ENCODE measurements at places on chromosomes 6 and 20.

- no peak for DNase-seq
- H3K36me3 ChIP-seq: no peaks in the 10 kb centered on the region
- H3K27ac ChIP-seq: no peak overlapping the region
- H3K27me3 ChIP-seq: no peaks in the 10 kb centered on the region
These were observed 8.4 kb upstream of the KIZ start for GRCh38 chr20:21117521-21117920.

DNA sequence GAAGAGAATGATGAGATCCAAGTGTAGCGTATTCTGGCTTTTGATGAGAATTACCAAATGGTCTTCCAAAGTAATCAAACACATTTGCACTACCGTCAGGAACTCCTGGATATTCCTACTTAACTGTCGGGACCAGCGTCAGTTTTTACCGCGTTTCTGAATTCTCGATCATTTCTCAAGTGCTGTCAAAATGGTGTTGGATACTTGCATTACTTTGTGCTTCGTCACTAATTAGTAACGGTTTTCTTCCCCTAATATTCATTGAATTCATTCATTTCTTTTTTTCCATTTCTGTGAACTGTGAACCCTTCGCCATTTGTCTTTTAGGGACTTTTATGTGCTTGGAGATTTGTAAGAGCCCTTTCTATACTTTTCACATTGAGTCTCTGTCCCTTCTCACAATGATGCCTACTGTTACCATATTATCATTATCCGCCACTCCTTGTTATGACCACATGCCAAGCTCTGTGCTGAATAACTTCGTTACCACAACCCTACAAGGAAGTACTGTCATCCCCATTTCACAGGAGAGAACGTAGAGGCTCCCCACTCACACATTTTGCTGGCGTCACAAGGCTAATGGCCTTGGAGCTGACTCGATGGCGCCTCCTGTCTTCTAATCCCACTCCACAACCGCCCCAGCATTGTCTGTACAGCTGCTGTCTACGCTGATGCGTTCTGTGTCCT, 74.2 kb upstream of the QKI start:
- no peaks in the 10 kb centered on the region for H3K36me3 ChIP-seq
- DNase-seq: no peak
- H3K4me3 ChIP-seq: no peak overlapping the region
- H3K27me3 ChIP-seq: no peaks in the 10 kb centered on the region
- peaks cover 8% of the 10 kb centered on the region for H3K4me1 ChIP-seq

GRCh38 chr20:31698803-31699718, 23.6 kb downstream of the BCL2L1 start:
- DNase-seq: peak; percentile 76
- H3K36me3 ChIP-seq: peaks cover 99% of the 10 kb centered on the region
- no peaks in the 10 kb centered on the region for H3K27me3 ChIP-seq

GRCh38 chr6:138803861-138804260, 8.0 kb downstream of the ECT2L start:
- no peaks in the 10 kb centered on the region for H3K27me3 ChIP-seq
- no peak for DNase-seq
- no peaks in the 10 kb centered on the region for H3K36me3 ChIP-seq
- no peaks in the 10 kb centered on the region for H3K4me1 ChIP-seq
- no peak overlapping the region for H3K27ac ChIP-seq

GRCh38 chr6:107862383-107862782, 38.3 kb upstream of the SCML4 start:
- no peak for DNase-seq
- H3K4me3 ChIP-seq: no peak overlapping the region
- no peak overlapping the region for H3K27ac ChIP-seq

DNA sequence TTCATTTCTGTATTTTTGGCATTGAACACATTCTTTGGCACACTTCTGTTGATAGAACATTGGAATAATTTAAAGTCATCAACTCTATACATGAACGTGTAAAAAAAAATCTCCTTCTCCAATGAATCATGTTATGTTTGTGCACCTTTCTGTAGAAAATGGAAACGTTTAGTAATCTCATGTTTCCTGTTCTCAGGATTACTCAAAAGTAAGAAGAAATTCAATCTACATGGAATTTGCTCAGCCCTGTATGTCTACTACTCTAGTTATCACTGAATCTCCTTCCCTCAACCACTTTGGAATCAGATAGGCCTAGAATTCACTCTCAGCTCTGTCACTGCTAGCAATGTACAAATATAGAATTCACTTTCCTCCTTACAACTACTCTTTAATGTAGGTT, 103.6 kb downstream of the COL21A1 start:
- no peak overlapping the region for H3K27ac ChIP-seq
- DNase-seq: no peak
- H3K36me3 ChIP-seq: no peaks in the 10 kb centered on the region

DNA sequence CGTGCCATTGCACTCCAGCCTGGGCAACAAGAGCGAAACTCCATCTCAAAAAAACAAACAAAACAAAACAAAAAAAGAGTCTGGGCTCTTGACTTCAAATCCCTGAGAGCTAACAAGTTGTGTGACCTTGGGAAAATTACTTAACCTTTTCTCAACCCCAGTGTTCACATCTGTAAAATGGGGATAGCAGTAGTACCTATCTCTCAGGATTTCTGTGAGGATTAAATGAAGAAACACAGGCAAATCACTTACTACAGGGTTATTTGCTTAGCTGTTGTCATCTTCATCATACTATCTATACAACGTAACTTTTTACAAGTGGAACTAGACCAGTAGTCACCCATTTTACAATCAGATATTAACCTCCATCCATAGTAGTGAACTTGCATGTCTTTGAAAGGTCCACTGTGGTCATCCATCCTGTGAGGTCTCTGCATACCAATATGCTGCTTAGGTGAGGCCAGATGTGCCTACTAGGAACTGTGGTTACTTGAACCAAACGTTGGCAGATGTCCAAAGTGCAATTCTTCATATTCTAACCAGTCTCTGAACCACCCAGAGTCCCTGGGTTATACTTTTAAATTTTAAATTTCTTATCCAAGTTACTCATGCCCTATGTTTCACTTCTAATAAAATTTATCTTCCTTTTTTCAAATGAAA, 128.9 kb upstream of the BEND3 start:
- no peaks in the 10 kb centered on the region for H3K36me3 ChIP-seq
- no peaks in the 10 kb centered on the region for H3K27me3 ChIP-seq
- H3K4me1 ChIP-seq: no peaks in the 10 kb centered on the region
- no peak overlapping the region for H3K4me3 ChIP-seq
- DNase-seq: no peak
- no peak overlapping the region for H3K27ac ChIP-seq

DNA sequence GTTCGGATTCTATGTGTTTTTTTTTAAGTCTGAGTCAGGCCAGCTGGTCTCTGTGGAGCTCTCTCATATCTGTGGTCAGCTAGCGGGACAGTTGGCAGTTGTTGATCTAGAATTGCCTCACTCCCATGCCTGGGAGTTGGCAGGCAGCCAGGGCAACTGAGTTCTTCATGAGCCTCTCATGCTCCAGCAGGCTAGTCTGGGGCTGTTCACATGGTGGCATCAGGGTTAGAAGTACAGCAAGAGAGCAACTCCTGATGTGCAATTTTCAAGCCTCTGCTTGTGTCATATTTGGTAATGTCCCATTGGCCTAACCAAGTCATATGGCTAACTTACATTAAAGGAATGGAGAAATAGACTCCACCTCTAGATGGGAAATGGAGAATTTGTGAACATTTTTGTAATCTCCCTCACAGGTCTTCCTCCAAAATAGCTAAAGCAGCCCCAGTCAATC, 6.7 kb upstream of the IFT52 start:
- H3K36me3 ChIP-seq: peaks cover 15% of the 10 kb centered on the region
- no peak overlapping the region for H3K27ac ChIP-seq
- no peak overlapping the region for H3K4me3 ChIP-seq
- no peaks in the 10 kb centered on the region for H3K27me3 ChIP-seq

GRCh38 chr6:40831381-40831780, 207.6 kb downstream of the UNC5CL start:
- H3K27me3 ChIP-seq: peaks cover 71% of the 10 kb centered on the region
- H3K27ac ChIP-seq: no peak overlapping the region
- H3K4me1 ChIP-seq: no peaks in the 10 kb centered on the region
- H3K4me3 ChIP-seq: no peak overlapping the region
- no peak for DNase-seq

- H3K27me3 ChIP-seq: no peaks in the 10 kb centered on the region
- no peak for DNase-seq
- H3K4me3 ChIP-seq: no peak overlapping the region
- no peaks in the 10 kb centered on the region for H3K36me3 ChIP-seq
- no peak overlapping the region for H3K27ac ChIP-seq
- peaks cover 9% of the 10 kb centered on the region for H3K4me1 ChIP-seq
These were observed 846 bp downstream of the ZSCAN31 start for GRCh38 chr6:28335040-28335563.

GRCh38 chr20:57135875-57136274, 130.6 kb downstream of the BMP7 start:
- H3K27me3 ChIP-seq: peaks cover 100% of the 10 kb centered on the region
- no peak overlapping the region for H3K27ac ChIP-seq
- no peak for DNase-seq
- H3K36me3 ChIP-seq: no peaks in the 10 kb centered on the region

- peak within 1 kb of the TSS; percentile 33 for H3K27ac ChIP-seq
- peaks cover 35% of the 10 kb centered on the region for H3K36me3 ChIP-seq
- DNase-seq: peak; percentile 81
- H3K4me3 ChIP-seq: peak within 1 kb of the TSS; percentile 86
- no peaks in the 10 kb centered on the region for H3K27me3 ChIP-seq
- peaks cover 28% of the 10 kb centered on the region for H3K4me1 ChIP-seq
These were observed at the start of gene MYBL2 for GRCh38 chr20:43666376-43667328. Gene MYBL2 (plus strand): TSS chr20:43667114. CDS start chr20:43667284, 170 bp downstream.

- no peak overlapping the region for H3K4me3 ChIP-seq
- peaks cover 28% of the 10 kb centered on the region for H3K27me3 ChIP-seq
- no peaks in the 10 kb centered on the region for H3K4me1 ChIP-seq
- no peaks in the 10 kb centered on the region for H3K36me3 ChIP-seq
- DNase-seq: peak; percentile 6
These were observed 222.0 kb upstream of the SYNCRIP start for GRCh38 chr6:85864453-85865401.

DNA sequence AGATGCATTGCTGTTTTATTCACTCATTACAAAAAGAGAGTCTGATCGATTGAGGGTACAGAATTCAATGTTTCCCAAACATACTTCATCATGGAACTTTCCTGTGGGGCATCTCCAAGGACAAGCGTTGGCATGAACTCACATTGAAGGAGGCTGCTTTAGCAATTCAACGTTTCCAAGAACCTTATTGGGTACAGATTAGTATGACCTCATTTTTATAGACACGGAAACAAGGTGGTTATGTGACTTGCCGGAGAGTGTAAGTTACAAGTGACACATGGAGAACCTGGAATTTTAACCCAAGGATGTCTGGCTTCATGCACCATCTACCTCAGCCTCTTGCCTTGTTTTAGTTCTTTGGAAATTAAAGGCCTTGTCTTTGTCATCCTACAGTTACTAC, 8.8 kb downstream of the GPR31 start:
- H3K4me3 ChIP-seq: no peak overlapping the region
- no peak for DNase-seq
- H3K27me3 ChIP-seq: peaks cover 85% of the 10 kb centered on the region
- H3K4me1 ChIP-seq: no peaks in the 10 kb centered on the region
- no peak overlapping the region for H3K27ac ChIP-seq

DNA sequence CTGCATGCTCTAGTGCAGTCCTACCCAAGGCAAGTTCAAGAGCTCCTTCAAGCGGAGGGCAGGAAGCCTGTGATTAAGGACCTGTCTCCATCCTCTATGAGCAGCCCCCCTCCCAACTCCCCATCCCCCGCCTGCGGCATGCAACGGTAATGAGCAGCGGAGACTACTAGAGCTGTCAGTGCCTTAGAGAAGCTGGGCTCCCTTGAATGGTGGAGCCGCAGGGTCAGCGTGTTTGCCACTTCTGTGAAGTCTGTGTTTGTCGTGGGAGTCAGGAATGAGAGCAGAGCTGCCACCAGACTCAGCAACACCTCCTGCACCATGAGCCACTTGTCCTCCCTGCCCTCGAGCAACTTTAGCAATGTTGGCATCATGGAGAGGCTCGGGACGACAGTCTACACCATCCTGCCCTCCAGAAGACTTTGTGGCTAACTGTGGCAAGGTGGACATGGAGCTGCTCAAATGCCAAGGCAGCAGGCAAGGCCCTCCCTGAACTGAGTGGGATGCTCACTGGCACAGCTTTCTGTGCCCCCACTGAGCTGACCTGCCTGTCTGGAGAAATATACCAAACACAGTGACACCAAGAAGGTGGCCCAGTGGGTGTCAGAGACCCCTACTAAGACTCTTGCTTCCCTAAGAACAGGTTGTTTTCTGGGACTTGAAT, 23.8 kb upstream of the SYNDIG1 start:
- H3K27me3 ChIP-seq: peaks cover 38% of the 10 kb centered on the region
- no peak for DNase-seq
- no peaks in the 10 kb centered on the region for H3K36me3 ChIP-seq
- H3K4me3 ChIP-seq: no peak overlapping the region
- H3K27ac ChIP-seq: no peak overlapping the region
- no peaks in the 10 kb centered on the region for H3K4me1 ChIP-seq

DNA sequence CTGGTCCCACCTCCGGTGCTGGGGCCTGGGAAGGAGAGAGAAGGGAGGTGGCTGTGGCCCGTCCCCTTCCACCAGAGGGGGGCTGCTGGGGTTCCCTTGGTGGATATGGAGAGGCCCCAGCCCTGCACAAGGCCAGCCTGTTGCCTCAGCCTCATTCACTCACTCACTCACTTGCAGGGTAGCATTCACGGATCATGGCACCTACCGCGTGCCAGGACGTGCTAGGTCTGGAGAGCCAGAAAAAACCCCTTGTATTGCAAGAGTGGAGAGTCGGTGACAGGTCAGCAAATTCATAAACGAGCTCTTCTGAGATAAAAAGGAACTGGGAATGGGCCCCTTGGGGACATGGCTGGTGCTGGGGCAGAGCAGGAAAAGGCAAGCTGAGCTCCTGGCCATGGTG, 6.4 kb upstream of the ZBTB46 start:
- no peak for DNase-seq
- H3K27ac ChIP-seq: no peak overlapping the region
- H3K27me3 ChIP-seq: peaks cover 41% of the 10 kb centered on the region
- peaks cover 15% of the 10 kb centered on the region for H3K4me1 ChIP-seq

GRCh38 chr6:162736961-162737360, 9.2 kb downstream of the PACRG start:
- H3K4me3 ChIP-seq: no peak overlapping the region
- H3K27ac ChIP-seq: no peak overlapping the region
- peak; percentile 16 for DNase-seq
- peaks cover 8% of the 10 kb centered on the region for H3K4me1 ChIP-seq

DNA sequence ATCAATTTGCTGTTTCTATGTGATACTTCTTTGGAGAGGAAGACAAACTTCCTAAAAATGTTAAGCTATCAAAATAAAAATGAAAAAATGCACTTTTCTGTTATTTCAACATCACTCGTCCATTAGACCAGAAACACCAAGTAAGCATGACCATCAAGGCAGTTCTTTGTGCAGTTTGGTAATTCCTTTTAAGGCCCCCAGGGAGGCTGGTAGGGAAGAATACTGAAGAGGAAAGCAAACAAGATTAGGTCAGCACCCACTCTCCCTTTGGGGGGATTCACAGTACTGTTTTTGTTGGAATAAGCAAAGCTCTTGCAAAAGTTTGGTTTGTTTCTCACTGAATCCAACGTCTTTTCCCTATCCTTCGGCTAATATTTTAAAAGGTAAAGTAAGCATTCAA, 206.8 kb upstream of the SLC35B3 start:
- H3K4me1 ChIP-seq: no peaks in the 10 kb centered on the region
- H3K27me3 ChIP-seq: no peaks in the 10 kb centered on the region
- H3K4me3 ChIP-seq: no peak overlapping the region
- H3K36me3 ChIP-seq: no peaks in the 10 kb centered on the region

GRCh38 chr6:164130151-164130550, 715.6 kb downstream of the QKI start:
- no peaks in the 10 kb centered on the region for H3K36me3 ChIP-seq
- no peaks in the 10 kb centered on the region for H3K27me3 ChIP-seq
- no peaks in the 10 kb centered on the region for H3K4me1 ChIP-seq
- DNase-seq: no peak
- no peak overlapping the region for H3K27ac ChIP-seq
